H9 (cell line): ENCODE measurements at places on chromosomes 11 and 22.

- no peak for DNase-seq
Measured at GRCh38 chr11:67384851-67385366, 6.9 kb upstream of the RAD9A start.

DNA sequence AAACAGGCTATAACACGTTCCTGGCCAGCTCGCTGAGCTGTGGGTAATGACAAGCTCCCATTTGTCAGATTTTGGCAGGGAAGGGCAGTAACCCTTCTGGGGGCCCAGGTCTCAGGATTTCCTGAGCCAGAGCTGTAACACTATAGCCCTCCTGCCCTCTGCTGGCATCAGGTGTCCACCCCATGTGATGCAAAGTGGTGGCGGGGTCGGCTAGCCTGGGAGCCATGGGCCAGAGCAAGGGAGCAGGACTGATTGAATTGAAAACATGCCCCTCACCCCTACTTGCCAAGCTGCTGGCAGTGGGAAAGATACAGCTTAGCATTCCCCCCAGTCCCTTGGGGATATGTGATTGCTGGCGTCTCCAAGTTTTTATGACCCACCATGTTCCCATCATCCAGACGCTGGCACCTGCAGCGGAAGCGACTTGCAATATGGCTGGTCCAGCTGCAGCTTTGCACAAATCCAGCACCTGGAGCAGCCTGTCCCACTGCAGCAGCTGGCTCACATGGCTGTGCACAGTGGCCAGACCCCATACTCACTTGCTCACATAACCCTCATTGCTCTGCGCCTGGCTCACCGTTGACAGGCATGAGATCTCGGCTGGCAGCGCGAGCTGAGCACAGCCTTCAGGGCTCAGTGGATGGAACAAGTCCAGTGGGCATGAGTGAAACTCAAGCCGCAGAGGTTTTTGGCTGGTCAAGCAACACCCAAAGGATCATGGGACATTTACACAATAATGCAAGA, 1147.8 kb downstream of the JRKL start:
- DNase-seq: peak; percentile 43

DNA sequence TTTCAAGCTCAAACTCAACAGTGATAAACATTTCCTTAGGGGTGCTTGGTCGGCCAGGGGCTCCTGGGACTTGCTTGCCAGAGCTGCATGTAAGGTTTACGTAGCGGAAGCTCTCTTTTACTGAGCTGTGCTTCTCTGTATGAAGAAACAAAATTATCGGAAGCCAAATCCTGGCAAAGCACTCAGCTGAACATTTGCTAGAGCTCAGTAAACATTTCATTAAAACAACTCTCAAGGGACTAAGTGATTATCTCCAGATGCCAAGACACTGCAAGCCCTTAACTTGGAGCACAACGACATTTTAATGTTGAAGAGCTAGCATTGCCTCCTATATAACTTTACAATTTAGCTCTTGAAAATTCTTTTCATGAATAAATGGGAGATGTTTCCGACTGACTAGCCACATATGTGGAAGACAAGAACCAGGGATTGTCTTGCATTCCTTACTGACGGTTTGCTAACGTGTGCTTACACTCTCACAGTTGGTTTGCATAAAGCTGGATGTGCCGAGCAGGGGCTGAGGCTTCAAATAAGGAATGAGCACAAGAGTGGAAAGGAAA, 43.4 kb downstream of the SCUBE2 start:
- DNase-seq: no peak

- no peak for DNase-seq
Measured at GRCh38 chr11:115617767-115618166, 113.6 kb upstream of the CADM1 start.

GRCh38 chr11:10514202-10514601, 26.8 kb downstream of the RNF141 start:
- no peak for DNase-seq

DNA sequence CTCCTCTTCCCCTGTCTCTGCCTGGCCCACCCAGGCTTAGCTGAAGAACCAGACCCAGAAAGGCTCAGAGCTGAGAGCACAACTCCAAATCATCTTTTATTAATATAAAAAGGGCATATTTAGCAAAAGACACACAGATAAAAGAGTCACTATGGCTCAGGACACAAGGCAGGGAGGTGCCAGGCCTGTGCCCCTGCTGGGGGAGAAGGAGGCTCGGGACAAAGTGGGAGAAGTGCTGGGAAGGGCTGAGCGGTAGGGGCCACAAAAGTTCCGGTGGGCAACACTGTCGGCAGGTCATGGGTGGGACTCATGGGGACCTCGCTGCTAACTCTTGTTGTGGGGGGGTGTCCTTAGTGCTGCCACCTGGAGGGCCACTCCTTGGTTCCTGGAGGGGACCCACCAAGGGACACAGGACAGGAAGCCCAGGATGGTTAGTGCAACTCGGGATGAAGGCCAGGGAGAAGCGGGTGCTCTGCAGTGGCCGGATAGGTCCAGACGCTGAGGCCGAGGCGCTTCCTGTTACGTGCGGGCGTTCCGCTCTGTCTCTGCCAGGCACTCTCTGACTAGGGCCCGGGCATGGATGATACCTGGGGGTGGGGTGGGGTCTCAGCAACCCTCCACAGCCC, 1.4 kb upstream of the PITPNM1 start:
- DNase-seq: no peak

DNA sequence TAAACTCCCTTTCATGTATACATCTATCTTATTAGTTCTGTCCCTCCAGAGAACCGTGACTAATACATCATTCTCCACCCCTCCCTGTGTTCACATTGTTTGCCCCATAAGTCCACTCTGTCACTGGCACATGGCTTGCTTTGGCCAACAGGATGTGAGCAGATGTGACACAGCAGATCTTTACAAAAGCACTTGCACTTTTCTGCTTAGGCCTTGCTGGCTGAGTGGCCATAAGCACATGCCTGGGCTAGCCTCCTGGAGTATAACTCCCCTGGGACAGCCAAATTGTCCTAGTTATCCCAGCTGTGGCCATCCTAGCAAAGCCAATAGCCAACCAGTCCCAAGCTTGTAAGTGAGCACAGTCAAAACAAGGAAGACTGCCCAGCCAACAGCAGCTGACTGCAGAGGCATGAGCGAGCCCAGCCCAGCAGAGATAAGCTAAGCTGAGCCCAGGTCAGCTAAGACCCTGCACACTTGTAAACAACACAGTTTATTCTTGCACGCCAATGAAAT, 9.7 kb upstream of the RCN1 start:
- DNase-seq: no peak
